Fibroblast of skin of left biceps (primary cell): ENCODE measurements at places on chromosomes 3 and 15.

DNA sequence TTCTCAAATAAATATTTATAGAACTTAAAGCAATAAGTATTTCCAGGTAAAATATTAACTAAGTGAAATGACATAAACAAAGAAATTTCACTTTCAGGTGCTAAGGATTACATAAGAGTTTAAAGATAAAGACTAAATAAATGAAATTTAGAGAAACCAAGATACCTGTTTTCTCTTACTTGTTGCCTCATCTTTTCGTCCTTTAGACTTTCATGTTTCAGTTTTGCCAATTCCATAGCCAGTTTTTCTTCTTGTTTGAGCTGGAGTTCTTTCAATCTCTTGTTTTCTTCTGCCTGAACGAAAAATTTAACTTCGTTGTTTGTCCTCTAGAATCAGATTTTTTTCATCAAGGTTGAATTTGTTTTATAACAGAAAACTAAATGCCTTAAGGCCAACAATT is 8.7 kb downstream of the MNS1 start:
- DNase-seq = no peak

DNA sequence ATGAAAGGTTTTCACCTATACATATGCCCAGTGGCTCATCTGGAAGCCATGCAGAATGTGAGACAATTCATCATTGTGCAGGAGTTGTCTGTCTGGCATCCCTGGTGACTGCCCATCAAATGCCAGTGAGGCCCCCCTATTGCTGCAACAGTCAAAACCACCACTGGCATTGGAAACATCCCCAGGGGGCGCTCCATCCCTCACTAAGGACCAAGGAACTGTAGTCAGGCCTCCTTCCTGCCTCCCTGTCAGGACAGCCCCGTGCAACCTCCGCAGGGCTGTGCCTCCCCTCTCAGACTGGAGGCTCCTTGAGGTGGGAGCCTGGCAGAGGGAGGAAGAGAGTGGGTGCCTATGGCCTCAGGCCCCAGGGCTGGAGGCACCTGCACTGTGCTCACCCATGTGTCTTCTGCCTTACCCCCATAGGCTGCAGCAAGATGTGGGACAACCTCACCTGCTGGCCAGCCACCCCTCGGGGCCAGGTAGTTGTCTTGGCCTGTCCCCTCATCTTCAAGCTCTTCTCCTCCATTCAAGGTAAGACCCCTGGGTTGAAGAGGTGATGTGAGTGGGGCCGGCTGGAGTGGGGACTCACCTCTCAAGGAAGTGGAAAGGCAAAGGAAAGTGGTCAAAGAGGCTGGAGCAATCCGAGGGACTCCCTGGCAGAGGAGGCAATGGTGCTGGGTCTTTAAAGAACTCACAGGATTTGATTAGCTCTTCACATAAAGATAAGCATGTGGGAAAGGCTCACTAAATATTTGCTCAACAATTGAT is 16.5 kb downstream of the VIPR1 start:
- DNase-seq = no peak

DNA sequence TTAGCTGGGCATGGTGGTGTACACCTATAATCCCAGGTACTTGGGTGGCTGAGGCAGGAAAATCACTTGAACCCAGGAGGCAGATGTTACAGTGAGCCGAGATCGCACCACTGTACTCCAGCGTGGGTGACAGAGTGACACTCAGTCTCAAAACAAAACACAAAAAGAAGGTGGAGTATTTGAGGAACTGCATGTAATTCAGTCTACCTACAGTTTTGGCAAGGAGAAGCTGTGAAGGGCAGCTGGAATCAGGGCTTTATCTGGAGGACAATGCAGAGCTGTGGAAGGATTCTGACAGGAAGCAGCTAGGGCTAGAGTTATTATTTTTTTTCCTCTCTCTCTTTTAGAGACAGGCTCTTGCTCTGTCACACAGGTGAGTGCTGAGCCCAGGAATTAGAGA is 6.8 kb downstream of the H1-8 start:
- DNase-seq = no peak

- no peak for DNase-seq
Measured at GRCh38 chr3:93962798-93963197, 10.9 kb downstream of the PROS1 start.

DNA sequence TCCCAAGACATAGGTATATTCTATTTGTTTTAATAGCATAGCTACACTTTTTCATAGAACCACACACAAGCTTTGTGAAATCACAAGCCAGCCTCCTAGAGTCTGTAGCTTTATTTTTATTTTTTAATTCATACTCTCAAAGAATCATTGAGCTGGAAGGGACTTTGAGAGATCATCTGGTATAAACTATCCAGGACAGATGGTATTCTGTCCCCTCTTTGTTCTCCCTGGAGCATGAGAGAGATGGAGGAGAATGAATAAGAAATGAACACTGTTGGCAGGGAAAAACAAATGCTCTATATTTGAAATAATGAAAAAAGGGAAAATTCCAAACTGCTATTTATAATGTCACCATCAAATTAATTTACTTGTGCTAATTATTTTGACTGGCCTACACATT is 338.7 kb upstream of the IL12A start:
- DNase-seq = no peak
